ENCODE measurements at places on chromosomes 5 and 9.

- no peak for DNase-seq
Measured at GRCh38 chr9:99748266-99748665, 73.4 kb upstream of the NR4A3 start.

DNA sequence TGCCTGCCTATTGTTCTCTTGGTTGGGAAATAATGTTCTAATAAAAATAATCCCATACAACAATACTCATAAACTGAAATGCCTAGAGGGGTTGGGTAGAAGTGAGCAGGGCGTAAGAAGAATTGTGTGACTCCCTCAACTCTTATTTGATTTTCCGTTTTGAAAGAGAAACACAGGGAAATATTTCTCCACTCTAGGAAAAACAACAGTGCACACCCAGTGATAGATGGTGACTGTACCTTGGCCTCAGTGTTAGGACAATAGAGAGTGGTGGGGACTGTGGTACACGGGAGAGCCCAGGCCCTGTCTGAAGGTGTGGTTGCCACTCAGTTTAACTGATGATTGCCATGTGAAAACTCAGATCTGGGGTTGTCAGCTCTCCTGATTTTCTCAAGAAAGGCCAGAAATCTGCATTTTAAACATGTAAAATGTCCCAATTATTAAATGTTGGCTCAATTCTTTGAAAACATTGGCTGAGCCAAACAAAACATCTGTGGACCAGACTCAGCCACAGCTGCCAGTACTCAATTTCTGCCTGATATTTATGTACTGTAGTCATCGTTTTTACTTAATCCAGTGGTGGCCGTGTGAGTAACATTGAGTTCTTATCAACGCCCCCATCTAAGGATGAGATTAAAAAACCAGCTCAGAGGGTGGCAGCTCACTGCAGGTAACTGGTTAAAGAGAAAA, 103.8 kb upstream of the ZNF618 start:
- no peak for DNase-seq

GRCh38 chr5:2129568-2130272, 247.0 kb upstream of the IRX4 start:
- DNase-seq: no peak

DNA sequence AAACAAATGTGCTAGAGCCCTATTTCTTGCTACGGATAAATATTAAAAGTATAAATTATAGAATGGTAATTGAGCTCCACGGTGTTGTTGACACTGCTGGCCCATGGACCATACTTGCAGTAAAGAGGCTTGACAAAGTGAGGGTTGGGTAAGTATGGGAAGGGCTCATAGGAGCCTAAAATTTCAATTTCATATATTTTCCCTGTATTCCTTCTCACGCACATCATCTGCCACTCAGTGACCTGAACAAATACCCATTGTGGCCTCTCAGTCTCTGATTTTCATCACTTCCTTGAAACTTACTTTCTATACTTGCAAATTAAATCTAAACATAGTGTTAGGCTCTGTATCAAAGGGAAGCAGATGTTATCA, 116.5 kb downstream of the PIK3R1 start:
- no peak for DNase-seq

GRCh38 chr5:131460867-131461572, 174.0 kb downstream of the RAPGEF6 start:
- DNase-seq: no peak

GRCh38 chr5:37715361-37715760, 124.5 kb downstream of the GDNF start:
- DNase-seq: no peak

DNA sequence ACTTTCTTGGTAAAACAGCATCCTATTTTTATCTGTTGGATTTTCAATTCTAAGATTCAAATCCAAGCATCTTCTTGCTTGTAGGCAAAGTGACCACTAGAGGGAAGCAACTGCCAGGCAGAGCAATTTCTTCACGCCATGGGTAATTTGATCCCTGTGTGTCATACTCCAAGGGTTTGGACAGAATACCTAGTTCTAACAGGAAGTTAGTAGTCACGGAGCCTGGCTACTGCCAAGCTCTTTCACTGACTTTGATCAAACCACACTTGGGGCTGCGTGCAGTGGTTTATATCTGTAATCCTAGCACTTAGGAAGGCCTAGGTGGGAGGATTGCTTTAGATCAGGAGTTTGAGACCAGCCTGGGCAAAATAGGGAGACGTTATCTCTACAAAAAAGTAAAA, 473.6 kb upstream of the TNC start:
- no peak for DNase-seq

DNA sequence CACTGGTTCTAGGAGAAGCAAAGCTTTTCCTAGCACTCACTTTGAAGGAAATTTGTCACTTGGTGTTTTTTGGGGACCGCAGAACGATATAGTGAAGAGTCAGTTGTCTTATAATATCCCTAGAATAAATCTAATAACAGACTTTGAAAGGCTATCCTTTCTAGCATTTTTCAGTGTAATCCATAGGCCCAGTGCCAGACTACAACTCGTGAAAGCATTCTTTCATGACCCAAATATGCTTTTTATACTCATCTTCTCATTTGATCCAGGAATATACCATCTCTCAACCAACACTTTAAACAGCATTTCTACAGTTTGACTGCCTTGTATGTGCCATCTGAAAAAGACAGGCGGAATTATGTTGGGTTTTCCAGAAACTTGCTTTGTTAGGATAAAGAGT, 104.0 kb downstream of the ERCC6L2 start:
- DNase-seq: no peak

- no peak for DNase-seq
Measured at GRCh38 chr5:125655156-125655555, 768.1 kb upstream of the GRAMD2B start.

DNA sequence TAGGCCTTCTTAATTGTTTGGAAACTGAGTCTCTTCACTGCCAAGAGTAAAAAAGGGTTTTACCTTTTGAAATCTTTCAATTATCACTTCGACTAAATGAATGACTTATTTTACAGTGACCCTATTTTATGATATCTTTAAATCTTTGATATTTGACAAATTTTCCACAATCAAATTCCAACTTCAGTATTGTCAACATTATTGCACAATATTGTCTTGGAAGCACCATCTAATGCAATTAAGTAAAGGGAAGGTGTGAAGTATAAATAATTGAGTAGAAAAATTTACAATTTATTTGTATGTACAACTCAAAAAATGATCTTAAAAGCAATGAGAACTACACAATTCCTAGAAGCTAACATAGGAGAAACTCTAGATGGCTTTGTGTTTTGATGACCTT, 49.2 kb downstream of the GABRA6 start:
- no peak for DNase-seq

GRCh38 chr5:135269199-135269598, 129.8 kb downstream of the MACROH2A1 start:
- no peak for DNase-seq

GRCh38 chr5:160486573-160486972, 64.9 kb downstream of the PTTG1 start:
- peak; percentile 28 for DNase-seq

GRCh38 chr5:151622367-151623088, 31.4 kb upstream of the FAT2 start:
- DNase-seq: no peak

DNA sequence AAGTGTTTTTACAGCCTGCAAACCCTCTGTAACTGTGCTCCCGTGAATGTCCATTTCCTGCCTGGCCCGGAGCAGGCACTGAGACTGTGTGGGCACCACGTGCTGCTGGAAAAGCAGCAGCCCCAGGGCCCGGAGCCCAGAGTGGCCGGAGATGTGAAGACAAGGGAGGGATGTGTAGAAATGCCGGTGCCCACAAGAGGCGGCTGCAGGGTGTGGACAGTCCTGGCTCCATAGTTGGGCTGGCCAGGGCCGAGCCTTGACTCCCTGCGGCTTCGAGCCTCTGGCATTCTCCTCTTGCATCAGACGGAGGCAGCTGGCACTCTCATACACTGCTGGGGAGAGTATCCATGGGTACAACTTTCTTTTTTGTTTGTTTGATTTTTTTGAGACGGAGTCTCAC, 13.2 kb upstream of the GFPT2 start:
- no peak for DNase-seq

- no peak for DNase-seq
Measured at GRCh38 chr9:94879230-94879629, 152.7 kb downstream of the AOPEP start.

DNA sequence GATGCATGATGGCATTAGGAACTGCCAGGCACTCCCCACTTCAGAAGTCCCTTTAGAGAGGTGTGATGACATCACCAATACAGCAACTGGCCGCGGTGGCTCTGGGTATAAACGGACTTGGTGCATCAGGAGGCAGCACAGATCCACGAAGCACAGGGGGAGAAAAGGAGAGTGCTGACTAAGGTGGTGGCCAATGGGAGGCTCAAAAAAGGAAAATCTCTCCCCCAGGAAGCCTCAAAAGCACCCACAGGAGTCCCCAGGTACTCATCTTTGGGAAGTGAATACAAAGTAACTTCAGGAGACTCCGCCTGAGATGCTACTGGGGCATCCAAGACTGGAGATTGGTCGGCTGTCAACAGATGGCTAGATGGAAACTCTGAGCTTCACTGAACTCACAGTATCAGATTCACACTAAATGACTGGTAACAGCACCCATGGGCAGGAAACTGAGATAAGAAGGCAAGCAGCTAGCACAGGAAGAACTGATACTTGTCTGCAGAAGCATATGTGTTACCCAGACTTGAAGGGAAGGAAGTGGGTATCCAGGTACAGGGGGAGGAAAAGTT, 7.6 kb downstream of the TTC39B start:
- peak; percentile 43 for DNase-seq

DNA sequence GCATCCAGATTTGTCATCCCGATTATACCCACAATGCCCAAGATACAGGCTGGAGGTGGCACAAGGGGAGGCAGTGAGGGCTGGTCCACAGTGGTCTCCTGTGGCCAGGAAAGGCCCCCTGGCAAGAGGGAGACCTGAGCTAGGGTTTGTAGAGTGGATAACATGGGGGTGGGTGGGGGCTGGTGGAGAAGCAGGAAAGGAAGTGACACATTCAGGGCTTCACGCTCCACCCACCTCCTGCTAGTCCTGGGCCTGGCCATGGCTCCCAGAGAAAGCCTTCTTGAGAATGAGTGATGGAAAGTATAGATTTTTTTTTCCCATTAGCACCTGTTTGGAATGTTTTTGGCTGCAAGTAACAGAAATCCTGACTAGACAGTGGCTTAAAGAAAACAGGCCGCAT, 81.3 kb downstream of the ANKRD33B start:
- DNase-seq: no peak
